ENCODE measurements at places on chromosomes 7 and 10. TPM values are rescaled to one million over a fixed set of nuclear protein-coding genes. Genes with fewer than 3 reads are reported as not detected.
A peak's percentile ranks its signal among the peaks of the same experiment; 100 is the strongest.

GRCh38 chr7:67523713-67524112 is 527.1 kb downstream of the TYW1 start:
- no peak for DNase-seq

- DNase-seq = no peak
Measured at GRCh38 chr10:101778781-101779543, 3.0 kb upstream of the FGF8 start.

DNA sequence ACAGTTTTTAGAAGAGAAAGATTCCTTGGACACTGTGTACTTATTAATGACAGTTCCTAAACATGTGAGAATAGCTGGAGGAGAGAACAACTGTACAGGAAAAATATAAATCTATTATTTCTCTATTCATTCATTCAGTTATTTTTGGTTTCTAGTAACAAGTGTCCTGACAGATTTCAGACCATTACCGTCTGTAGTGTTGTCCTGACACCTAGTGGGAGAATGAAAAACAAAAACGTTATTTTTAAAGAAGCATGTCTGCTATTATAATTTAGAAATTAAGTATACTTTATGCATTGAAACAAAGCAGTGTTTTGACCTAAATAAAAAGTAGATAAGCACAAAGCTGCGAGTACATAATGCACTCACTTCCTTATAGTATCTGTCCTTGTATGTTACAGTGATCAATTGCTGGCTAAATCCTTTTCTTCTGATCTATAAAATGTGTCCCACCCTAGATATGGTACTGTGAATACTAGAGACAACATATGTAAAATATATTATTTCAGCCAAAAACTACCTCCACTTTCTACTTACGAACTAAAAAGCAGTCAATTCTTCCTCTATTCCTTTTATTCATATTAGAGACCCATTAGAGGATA is 575.6 kb downstream of the ARL4A start:
- DNase-seq = peak; percentile 4

OPN1SW gene
- total RNA-seq = not detected

GRCh38 chr10:114674346-114674745 is 16.3 kb upstream of the ABLIM1 start:
- no peak for DNase-seq

DNAJC9 gene
- total RNA-seq = 85.5 TPM

EBF3 gene
- not detected for total RNA-seq

DNA sequence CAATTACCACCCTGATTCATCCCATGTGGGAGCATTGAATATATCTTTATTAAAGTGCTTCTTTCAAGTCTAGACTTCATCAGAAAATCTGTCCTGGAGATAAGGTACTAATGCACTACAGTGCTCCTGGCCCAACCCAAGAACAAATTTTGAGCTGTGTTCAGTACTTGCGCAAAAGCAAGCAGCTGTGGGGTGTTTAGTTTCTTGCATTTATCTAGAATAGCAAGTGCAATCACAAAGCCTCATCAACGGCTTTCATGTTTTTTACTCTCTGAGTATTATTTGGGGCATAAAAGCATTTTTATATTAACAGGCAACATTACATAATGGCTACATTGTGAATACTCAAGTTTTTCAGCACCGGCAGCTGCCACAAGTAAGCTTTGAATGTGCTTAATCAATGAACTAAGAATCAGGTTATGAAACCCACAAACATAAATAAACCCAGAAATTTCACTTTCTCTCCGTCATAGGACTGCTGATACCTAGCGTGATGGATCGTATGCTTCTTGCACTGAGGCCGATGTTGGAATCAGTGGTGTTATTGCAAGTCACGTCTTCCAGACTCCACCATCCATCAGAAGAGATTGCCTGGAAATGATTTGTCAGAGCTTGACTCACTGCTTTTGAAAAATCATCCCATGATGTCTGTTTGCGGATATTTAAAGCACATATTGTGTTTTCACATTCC is 113.1 kb downstream of the CTTNBP2 start:
- DNase-seq = no peak

DNA sequence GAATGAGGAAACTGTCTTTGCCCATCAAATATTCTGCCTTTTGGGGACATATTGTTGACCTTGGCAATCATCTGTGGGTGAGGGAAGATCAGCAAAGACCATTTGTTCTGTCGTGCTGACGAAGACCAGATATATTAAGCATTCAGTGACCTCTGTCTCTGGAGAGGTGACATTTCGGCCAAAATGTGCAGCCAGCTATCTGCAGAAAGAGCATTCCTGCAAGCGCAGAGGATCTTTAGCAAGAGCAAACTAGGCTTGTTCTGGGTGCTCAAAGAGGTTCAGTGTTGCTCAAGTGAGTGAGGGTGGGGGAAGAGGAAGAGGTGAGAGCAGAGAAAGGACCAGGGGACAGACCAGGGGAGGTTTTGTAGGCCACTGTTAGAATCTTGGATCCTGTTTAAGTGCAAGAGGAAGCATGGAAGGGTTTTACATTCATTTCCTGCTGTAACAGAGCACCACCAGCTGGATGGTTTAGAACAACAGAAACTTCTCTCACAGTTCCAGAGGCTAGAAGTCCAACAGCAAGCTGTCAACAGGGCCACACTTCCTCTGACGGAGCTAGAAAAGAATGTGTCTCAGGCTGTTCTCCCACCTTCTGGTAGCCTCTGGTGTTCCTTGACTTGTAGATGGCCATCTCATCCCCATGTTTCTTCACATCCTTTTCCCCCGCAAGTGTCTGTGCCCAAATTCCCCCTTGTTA is 11.2 kb downstream of the C10orf120 start:
- DNase-seq = no peak

DNA sequence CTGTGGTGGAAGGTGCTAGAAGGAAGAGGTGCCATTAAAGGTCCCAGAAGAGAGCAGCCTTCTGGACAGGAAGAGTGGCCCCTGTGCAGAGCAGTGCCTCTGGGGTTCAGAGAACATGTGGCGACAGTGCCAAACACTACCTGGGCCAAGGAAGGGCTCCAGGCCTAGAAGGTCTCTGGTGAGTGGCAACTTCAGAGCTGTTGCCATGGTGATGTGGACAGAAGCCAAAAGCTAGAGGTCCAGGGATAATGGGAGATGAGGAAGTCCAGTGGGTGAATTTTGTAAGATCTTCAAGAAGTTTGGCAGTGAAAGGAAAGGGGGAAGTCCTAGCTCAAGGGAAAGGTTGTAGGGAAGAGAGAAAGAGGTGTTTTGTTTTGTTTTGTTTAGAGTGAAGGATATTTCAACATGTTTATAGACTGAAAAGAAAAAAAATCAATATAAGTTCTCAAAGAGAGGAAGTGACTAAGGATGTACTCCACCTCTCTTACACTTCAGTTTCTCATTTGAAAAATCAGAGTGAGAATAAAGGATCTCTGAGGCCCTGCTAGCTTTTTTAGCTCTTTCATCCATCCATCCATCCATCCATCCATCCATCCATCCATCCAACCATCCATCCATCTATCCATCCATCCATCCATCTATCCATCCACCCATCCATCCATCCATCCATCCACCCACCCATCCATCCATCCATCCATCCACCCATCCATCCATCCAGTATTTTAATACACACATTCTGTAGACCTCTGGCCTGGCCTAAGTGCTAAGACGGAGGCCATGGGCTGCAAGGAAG is 77.1 kb upstream of the DUSP5 start:
- peak; percentile 53 for DNase-seq

DNA sequence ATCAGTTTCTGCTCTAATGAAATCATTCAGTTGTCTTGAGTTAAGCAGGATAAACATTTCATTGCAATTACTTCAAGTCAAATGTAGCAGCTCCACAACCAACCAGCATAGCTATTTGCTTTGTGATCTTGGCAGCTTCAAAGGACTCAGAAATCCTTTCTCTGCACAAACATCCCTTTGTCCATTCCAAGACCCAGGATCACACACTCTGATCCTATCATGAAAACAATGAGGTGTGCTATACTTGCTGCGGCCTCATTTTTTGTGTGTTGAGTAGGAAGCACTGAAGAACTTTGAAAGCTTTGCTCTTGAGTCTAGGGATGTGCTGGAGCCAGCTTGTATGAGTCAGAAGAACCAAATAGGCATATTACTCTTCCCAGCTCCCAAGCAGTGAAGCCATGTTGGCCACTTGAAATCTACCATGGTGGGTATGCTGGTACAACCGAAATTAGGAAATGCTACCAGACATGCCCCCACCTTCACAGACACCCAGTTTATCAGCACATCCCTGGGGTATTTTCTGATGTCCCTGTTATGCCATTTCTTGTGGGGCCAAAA is 199.4 kb upstream of the PRSS58 start:
- no peak for DNase-seq

GRCh38 chr7:93890464-93891068 is at the start of gene TFPI2:
Gene TFPI2, minus strand, starts transcription at chr7:93890753. Its CDS starts 75 bp downstream, at chr7:93890678.
- peak; percentile 50 for DNase-seq

Measured in SJSA1 (cell line).